ENCODE measurements at places on chromosomes 3 and 15.

- no peak for DNase-seq
These were observed 129.4 kb upstream of the SNTN start for GRCh38 chr3:63523100-63523499.

DNA sequence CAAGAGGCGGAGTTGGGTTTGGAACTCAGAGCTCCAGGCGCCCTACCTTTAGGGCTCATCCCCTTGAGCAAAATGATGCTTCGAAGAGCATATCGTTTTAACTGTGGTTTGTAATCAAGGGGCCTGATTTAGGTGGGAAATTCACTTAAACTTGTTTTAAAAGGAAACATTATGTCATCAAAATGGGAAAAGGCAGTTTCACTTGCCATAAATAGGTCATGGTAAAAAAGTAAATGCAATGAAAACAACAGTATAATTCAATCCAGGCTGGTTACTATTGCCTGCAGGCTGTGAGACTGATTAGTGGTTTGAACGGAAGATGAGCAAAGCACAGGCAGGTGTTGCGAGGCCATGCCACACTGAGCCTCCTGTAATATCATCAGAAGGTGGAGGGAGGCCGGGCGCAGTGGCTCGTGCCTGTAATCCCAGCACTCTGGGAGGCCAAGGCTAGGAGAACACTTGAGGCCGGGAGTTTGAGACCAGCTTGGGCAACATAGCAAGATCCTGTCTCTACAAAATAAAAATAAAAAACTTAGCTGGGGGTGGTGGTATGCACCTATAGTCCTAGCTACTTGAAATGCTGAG is 2.1 kb downstream of the HDAC11 start:
- no peak for DNase-seq

GRCh38 chr3:100149130-100149529 is 34.8 kb upstream of the FILIP1L start:
- DNase-seq: no peak

GRCh38 chr3:187833799-187834578 is 88.7 kb upstream of the BCL6 start:
- DNase-seq: peak; percentile 22

- DNase-seq: no peak
These were observed 86.8 kb downstream of the NAALADL2 start for GRCh38 chr3:174945951-174946350.

- DNase-seq: no peak
These were observed 90.4 kb downstream of the FOXP1 start for GRCh38 chr3:71492974-71493771.

GRCh38 chr15:80028937-80029336 is 30.5 kb upstream of the ZFAND6 start:
- DNase-seq: no peak

- peak; percentile 28 for DNase-seq
These were observed 22.0 kb upstream of the ZCWPW2 start for GRCh38 chr3:28326458-28326926.

- no peak for DNase-seq
These were observed 33.7 kb downstream of the TLE3 start for GRCh38 chr15:70063980-70064379.

DNA sequence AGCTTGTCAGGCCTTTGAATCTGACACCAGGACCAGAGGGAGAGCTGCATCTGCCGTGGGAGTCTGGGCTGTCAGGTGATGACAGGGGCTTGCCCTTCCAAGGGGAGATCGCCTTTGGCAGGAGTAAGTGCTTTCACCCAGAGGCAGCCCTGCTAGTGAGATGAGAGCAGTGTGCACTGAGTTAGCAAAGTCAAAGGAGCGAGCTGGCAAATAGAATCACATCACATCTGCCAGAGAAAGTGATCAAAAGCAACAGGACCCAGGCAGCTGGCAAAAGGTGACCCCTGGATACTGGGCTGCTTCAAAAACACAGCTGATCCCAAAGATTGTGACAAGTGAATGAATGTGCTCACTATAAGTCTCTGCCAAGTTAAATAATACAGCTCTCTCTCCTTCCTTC is 36.1 kb upstream of the PYDC2 start:
- no peak for DNase-seq

Data from stimulated activated CD4-positive, alpha-beta T cell treated with anti-CD3 and anti-CD28 coated beads, Interleukin-1b, Interleukin-23, amount 100 ng/mL, for 48 hours (primary cell).